CD4-positive, alpha-beta T cell treated with Interleukin-15 for 1 hour (primary cell): ENCODE measurements at places on chromosomes 5 and 9.
A peak's percentile ranks its signal among the peaks of the same experiment; 100 is the strongest.

DNA sequence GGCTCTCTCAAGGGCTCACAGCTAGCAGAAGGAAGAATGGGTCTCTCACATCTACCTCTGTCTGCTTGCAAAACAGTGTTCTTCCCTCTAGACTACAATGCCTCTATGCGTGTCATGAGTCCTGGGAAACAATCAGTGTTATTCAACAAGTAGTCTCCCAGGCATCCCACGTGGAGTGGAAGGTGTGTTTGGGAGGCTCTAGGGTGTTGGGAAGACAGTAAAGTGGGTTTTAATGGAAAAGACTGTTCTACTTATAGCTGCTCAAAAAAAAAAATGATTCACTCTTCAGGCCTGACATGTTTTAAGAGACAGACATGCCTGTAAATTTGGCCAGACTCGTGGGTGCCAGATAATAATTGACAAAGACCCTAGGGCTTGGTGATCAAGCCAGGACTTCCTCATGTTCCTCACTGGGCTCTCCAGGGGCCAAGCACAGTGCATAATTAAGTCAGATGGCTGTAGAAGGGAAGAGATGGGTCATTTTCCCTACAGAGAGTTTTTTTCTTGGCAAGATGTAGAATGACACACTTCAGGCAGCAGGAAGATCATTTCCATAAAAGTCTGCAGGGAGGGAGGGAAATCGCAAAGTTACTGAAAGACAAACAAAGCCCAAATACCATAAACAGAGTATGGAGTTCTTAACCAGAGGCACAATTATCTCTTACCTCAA lies 246.4 kb downstream of the ACTL7B start:
- no peak for DNase-seq

DNA sequence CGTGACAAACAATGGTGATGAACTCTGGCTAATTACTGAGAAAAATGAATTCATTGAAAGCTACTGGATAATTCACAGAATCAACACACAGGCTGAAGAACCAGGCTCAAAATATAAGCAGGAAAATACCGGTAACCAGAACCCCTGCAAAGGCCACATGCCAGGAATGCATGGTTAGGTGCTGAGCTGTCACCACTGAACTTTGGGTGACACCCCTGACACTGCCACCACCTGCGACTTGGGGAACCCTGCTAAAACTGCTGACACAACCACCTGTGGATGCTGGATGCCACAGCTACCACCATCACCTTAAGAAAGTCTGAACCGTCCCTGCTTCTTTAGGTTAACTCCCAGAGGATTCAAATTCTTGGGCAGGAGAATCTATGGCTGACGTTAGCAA lies 72.0 kb upstream of the NR4A3 start:
- DNase-seq, result no peak

GRCh38 chr9:10366171-10366779 lies 246.5 kb downstream of the PTPRD start:
- no peak for DNase-seq

- no peak for DNase-seq
Observed at GRCh38 chr5:175893466-175893865, 22.1 kb downstream of the CPLX2 start.

GRCh38 chr9:112631313-112632070 lies 86.4 kb downstream of the INIP start:
- no peak for DNase-seq

- DNase-seq, result peak; percentile 59
Observed at GRCh38 chr5:159051421-159052282, 48.1 kb downstream of the EBF1 start.

DNA sequence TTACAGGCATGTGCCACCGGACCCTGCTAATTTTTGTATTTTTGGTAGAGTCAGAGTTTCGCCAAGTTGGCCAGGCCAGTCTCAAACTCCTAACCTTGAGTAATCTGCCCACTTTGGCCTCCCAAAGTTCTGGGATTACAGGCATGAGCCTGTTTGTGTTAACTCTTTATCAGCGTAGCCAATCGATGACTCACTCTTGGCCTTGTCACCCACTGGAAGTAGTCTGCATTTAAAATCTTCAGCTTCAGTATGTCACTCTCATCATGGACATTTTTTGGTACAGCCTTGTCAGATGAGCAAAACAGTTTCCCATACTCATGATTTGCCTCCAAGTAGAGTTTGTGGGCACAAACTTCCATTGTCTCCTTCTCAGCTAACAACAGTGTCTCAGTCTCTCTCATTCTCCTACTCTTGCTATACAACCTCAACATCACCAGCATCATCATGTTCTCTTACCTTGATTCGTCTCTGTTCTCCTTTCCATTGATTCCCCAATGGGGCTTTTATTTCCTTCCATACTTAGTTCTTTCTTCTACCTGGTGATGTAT lies 22.5 kb downstream of the MUSK start:
- DNase-seq, result no peak

DNA sequence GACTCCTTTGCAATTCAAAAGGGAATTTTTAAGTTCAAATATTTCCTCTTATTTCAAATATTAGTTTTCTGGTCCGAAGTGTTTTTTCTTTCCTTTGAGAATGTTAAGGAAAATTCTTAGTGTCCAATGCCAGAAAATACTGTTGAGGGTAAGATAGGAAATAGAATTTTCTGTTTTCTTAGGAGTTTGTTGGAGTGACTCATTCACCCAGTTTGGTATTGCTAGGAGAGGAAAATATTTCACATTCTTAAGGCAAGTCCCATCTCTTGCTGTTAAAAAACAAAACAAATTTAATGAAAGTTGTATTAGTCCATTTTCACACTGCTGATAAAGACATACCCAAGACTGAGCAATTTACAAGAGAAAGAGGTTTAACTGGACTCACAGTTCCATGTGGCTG lies 349.2 kb upstream of the ADAMTSL1 start:
- no peak for DNase-seq

- DNase-seq, result no peak
Observed at GRCh38 chr5:83230511-83230910, 153.2 kb downstream of the XRCC4 start.

DNA sequence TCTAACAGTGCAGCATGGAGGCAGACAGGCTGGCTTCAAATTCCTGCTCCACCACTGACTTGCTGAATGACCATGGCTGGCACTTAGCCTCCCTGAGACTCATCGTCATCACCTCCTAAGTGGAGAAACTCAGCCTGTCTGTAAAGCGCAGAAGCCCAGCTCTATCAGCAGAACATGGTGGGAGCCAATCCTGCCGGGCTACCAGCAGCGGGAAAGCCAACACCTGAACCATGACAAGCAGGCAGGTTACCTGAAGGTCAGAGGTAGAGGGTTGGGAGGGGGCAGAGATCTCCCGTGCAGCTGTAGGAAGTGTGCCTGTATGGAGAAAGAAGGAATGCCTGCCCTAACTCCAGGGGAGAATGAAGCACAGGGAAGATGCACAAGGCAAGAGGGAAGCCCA lies 72.6 kb upstream of the LRRTM2 start:
- DNase-seq, result no peak

GRCh38 chr5:107764976-107765804 lies 94.5 kb upstream of the EFNA5 start:
- no peak for DNase-seq

GRCh38 chr9:99112750-99113413 lies 8.0 kb downstream of the TGFBR1 start:
- peak; percentile 42 for DNase-seq

GRCh38 chr5:99605904-99606303 lies 677.1 kb upstream of the CHD1 start:
- DNase-seq, result no peak

DNA sequence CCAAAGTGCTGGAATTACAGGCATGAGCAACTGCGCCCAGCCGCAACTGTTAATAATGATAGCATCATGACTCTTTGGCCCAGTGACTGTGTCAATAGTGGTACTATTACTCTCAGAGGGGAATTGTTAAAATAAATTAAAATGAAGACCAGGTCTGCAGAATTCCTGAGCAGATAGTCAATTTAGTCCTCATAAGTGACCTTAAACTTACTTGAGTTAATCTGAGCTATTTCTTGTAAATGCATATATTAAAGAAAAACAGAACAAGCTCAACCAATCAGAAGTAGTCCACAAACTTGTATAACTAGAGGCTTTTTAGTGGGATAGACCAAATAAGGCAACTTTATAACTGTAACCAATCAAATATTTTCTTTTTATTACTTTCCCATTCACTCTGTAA lies 1.7 kb upstream of the RECK start:
- no peak for DNase-seq

DNA sequence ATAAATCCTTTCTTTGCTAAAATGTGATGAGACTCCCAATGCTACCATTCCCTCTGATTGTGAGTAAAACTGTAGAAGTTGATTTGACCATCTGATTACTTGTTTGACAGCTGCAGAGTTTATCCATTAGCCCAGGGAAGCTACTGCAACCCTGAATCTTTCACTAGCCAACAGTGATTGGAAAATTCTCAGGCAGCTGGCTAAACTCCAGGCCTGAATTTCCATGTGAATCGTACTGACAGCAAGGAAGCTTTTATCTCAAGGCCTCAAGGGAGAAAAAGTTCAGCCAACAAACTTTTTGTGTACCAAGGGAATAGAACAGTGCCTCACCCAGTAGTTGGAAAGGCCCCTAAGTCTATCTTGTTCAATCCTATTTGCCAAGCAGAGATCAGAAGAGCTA lies 246.7 kb upstream of the TRPM3 start:
- DNase-seq, result no peak

DNA sequence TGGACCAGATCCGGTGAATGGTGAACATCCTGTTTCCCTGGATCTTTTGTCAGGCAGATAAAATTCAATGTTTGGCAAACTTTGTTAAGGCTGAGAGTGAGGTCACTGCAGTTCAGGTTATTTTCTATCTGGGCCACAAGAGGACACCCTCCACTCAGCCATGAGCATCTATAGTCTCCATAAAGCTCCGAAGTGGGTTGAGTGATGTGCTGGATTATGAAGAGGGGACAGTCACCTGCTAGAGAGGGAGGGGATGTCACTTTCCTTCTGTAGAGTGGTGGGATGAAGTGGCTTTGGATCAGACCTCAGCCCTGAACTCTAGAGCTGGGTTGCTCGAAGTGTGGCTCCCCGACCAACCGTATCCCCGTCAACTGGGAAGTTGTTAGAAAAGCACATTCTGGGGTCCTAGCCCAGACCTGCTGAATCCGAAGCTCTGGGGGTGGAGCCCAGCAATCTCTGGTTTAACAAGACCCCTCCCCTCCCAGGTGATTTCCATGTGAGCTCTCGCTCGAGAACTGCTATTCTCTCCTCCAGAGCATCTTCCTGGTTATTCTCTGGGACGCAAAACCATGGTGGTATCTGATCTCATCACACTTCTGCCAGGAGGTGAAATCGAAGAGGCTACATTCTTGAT lies 31.8 kb upstream of the FGF1 start:
- DNase-seq, result peak; percentile 23

DNA sequence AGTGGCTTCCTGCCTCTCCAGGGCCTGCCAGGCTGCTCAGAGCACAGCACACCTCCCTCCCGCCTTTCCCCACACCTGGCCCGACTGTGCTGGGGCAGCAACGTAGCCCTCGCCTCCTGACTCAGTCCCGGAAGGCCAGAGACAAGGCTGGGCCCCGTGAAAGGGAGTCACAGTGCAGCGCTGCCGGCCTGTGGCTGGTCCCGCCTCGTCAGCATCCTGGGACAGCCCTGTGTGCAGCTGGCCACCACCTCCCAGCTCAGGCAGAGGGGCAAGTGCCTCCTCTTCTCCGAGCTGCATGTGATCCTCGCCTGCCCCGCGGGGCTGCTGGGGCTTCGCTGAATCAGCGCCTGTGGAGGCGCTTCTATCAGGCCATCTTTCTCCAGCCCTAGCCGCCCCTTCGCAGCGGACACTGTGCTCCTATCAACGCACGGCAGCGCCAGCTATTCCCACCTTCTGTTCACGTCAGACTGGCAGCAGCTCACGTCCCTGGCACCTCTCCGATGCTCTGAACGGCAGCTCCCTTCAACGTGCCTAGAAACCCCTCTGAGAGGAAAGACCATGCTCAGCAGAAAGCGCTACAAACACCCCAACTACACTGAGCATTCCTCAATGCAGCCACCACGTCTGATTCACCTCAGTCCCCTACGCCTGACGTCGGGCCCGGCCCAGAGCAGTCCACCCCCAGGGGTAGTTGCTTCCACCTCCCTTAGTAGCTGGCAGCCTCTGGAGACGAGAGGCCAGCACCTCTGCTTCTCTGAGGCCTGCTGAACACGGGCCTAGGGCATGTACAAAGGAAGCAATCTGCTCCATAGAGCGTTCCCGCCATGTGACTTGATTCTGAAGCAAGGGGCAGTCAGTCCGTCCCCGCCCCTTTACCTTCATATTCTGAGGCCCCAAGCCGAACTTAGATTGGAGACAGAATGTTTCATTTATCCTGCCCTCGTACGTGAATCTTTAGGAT lies 78.8 kb downstream of the GPR21 start:
- no peak for DNase-seq

DNA sequence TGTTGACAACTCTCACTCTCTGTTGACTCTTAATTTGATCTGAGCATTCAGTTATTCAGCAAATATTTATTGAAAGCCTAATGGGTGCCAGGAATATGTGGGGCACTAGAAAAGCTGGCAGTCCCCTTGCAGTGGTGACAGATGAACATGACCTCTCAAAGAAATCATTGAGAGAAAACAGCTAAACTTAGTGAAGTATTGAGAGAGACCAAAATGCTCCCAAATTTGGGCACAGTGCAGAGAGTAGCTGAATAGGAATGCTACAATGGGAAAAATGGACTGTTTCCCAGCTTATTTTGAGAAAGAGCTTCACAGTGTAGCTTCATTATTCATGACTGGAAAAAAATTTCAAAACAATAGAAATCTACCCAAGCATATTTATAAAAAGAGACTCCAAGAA lies 257.9 kb downstream of the SGCD start:
- DNase-seq, result no peak

- no peak for DNase-seq
Observed at GRCh38 chr9:34227445-34227844, 48.6 kb downstream of the UBAP1 start.

- no peak for DNase-seq
Observed at GRCh38 chr5:128722551-128722950, 184.5 kb upstream of the FBN2 start.

DNA sequence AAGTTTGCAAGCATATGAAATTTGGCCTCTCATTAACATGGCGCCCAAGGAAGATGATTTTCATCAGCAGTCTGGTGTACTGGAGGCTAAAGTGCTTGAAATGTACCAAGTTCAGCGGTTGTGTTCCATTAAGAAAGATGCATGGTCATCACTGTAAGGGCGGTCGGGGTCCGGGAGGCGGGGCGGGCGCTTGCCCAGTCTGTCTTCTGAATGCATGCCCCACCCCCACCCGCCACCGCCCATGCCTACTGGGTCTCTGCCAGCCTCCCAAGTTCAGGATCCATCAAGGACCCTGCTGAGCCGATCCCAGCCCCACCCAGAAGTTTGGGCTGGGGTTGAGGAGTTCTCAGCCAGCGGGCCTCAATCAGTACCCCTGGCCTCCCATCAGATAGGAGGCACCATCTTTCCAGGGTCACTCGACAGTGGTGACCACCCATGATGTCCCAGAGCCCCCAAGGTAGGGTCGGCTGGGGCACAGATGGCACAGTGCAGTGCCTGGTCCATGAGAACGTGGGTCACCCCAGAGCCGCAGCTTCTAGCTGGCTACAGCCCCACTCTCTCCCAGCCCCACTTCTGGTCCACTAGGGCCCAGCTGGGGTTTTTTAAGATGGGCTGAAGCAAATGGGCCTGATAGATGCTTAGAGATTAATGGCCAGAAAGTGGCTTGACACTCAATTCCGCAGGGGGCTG lies 24.4 kb upstream of the PRDM12 start:
- DNase-seq, result no peak

- no peak for DNase-seq
Observed at GRCh38 chr5:138960145-138960692, 85.1 kb upstream of the LRRTM2 start.

- DNase-seq, result no peak
Observed at GRCh38 chr9:118929287-118929686, 439.9 kb downstream of the BRINP1 start.

GRCh38 chr9:107005201-107005600 lies 142.2 kb downstream of the ZNF462 start:
- no peak for DNase-seq
